Cardiac muscle cell (in vitro differentiated cells and primary cell): ENCODE measurements at places on chromosomes 6 and 20.
A peak's percentile ranks its signal among the peaks of the same experiment; 100 is the strongest.

GRCh38 chr20:45049904-45050471, 50.9 kb downstream of the KCNS1 start:
- no peak for DNase-seq

GRCh38 chr20:14888134-14888533, 550.7 kb upstream of the FLRT3 start:
- no peak for DNase-seq

GRCh38 chr6:91633374-91634111, 1046.7 kb upstream of the MAP3K7 start:
- DNase-seq: no peak

DNA sequence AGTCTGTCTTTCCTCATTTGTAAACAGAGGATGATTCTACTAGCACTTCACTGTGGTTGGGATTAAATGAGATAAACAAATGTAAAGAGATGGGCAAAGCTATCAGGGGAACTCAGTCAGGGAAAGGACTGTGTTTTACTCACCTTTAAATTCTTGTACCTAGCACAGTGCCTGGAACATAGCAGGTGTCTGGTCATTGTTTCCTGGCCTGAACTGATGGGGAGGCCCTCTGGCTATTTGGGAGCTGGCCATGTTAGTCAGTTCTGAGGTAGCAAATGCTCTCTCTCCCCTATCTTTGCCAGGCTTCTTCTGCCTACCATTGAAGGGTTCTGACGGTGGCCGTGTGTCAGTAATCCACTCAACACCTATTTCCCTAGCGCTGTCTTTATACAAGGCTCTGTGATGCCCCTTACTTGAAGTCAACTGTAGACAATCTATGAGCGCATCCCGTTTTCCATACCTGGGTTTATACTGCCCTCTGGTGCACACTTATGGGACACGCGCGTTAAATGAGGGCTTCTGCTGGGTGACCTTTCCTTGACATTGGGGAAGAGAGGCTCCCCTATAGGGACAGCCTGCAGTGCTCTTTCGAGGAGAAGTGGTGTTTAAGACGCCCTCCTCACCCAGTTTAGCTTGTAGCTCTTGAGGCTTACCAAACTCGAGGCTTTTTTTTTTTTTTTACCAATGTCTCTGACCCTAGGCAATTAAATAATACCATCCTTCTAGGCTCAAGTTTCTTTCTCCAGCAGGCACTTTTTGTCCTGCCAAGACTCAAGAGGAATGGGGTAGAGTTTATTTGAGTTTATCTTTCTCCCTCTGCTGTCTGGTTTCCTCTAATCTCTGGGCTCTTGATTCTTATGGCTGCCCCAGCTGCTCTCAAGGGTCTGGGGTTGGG, 4.0 kb upstream of the SPATS1 start:
- DNase-seq: peak; percentile 72

GRCh38 chr20:8218861-8219260, 86.8 kb downstream of the PLCB1 start:
- no peak for DNase-seq

DNA sequence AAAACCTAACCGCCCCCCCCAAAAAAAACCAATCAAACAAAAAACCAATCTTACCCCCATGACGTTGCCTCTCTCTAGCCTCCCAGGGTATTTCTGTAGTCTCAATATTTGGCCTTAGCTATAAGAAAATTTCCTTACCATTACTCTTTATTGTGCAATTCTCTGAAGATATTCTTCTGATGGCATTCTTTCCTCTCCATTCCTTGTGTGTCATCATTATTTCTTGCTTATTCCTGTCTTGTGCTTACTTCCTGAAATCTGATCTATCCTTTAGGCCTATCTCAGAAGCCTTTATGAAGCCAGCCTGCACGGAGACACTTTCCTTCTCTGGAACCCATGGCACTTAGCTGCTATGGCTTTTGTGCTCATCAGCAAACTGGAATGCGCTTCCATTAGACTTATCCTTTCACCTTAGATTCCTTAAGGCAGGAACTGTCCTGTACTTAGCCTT, 65.9 kb upstream of the DDR1 start:
- peak; percentile 88 for DNase-seq

DNA sequence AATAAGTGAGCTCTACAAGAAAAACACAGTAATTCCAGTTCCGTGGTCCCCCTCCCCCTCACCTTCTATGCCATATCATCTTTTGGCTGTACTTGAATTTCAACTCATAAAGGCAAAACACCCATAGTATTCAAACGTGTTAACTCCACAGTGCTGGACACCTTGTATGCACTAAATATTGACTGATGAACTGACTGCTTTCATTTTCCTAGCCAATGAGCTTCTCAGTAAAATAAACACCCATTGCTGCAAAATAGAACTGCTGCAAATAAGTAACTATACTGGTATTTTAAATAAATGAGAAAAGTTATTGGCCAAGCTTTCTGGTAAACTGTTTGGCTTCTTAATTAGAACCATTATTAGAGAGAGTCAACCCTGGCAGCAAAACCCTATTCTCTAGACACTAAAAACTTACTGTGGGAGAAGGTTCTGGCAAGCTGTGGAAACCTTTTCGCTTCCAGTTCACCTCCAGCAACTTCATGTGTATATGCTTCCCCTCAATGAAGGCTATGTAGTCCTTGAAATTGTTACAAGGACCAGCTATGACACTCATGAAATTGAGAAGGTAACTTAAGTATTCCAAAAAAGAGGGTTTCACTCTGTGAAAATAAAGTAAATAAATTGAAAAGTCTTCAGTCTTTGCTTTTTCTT, 86.0 kb downstream of the MBOAT1 start:
- DNase-seq: no peak

DNA sequence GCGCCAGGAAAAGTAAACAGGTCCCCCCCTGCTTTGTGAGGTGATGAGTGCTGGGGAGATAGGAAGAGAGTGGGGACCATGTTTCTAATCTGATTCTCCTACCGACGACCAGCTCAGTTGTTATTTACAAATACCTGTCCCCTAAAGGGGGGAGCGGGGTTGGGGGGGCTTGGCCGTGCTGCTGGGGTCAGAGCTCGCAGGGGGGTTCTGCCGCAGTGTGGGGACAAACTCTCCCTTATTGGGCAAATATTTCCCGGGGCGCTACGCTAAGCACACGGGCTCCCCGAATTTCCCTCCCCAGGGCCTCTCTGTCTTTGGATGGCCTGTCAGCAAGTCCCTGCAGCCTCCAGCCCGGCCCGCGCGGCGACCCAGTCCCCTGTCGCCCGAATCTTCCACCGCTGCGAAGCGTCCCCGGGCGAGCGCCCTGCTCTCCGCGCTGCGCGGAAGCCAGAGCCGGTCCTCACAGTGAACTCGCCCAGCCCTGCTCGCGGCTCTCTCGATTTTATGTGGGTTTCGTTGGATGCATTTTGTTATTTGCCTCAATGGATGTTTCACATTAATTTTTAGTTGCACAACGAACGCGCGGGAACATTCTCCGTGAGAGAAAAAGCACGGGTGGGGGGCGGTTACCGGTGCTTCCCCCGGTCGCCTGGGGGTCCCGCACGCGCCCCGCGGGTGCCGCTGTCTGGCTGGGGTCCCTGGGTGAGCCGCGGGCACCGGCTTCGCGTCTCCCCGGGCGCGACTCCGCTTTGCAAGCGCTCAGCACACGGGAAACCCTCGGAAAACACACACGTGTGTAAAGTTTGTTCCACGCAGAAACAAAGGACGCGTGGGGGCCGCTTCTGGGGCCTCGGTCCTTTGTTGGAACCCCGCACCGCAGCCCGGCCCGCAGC, 1.5 kb upstream of the STX16 start:
- no peak for DNase-seq

- DNase-seq: peak; percentile 11
These were observed 37.5 kb downstream of the MAK start for GRCh38 chr6:10800810-10801209.

GRCh38 chr6:78436335-78436734, 431.0 kb upstream of the IRAK1BP1 start:
- DNase-seq: no peak

DNA sequence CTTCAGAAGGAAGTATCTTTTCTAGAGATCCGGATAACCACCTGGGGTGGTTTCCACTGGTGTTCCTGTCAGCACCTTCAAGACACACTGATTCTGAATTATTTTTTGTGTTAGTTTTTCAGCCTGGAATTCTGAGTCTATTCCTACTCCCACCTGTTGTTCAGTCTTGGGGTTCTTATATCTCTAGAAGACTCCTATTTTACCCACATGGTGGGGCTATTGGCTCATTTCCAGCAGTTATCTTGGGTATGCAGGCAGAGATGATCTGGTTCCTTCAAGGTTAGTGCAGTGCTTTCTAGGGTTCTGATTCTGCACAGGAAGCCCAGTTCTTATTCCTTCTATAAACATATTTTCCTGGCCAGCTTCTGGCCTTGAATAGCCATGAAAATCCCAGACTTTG, 175.6 kb upstream of the PDE7B start:
- DNase-seq: peak; percentile 73

GRCh38 chr20:47360297-47361056, 4.0 kb upstream of the ZMYND8 start:
- peak; percentile 93 for DNase-seq

DNA sequence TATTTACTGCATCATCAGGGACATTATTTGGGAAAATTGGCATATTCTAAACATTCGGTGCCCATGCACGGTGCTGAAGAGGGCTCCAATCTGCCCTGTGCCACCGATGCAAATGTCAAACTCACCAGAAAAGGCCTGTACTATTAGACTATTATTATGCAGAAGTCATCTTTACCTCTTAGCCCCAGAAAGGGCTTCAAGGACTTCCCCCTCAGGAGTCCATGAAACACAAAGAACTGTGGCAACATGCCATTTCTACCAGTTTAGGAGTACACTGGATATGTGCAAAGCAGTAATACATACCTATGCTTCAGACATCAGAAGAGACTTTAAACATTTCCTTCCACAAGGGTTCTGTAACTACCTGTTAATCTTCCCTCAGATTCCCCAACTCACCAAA, 8.6 kb downstream of the DIDO1 start:
- DNase-seq: no peak

DNA sequence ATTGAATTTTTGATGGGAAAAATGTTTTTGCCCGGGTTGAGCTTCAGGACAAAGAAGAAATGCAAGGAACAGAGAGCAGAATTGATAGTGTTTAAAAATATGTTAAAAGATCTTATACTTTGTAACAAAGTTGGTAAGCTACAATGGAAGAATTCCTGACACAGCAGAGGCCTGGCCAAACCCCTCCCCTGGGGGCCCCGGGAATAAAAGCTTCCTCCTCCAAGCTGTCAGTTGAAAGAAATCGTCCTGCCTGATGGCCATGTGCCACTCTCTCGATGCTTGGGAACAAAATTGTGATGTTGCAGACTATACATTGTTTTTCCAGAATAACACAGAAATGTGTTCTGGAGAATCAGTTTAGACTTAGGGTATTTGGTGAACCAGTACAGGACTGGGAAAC, 14.2 kb upstream of the TOX2 start:
- no peak for DNase-seq

GRCh38 chr6:135811644-135812526, 39.6 kb upstream of the PDE7B start:
- no peak for DNase-seq

DNA sequence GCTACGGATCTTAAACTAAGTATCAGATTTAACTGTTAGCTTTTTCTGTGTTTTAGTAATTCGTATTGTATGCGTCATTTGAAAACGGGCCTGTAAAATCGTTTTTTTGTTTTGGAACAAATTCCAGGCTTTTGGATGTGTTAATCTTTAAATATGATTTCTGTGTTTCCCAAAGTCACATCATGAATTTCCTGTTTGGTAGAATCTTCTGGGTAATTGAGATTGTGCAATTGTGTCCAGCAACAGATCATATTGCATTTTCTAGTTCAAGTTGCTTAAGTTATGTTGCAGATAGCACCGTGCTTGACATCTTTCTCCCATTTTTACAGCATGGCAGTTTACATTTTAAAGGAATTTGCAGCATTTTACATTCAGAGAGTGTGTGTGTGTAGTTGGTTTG, 1.9 kb downstream of the MAPK14 start:
- DNase-seq: no peak

DNA sequence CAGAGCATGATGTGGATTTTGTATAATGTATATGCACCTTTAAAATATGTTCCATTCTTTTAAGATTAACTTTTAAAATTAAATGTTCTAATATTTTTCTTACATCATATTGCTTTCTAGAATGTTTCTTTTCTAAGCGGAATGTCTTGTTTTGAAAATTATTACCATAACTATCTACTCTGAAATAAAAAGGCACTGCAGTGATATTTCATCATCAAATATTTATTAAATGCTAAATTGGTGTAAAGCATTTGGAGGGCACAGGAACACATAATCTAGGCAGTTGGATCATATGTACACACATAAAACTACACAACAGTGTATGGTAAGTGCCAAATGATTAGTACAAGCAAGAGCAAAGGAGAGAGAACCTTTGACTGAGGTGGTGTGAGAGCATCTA, 13.8 kb downstream of the BICRAL start:
- DNase-seq: no peak

GRCh38 chr20:2285193-2285592, 10.6 kb upstream of the TGM3 start:
- DNase-seq: no peak

DNA sequence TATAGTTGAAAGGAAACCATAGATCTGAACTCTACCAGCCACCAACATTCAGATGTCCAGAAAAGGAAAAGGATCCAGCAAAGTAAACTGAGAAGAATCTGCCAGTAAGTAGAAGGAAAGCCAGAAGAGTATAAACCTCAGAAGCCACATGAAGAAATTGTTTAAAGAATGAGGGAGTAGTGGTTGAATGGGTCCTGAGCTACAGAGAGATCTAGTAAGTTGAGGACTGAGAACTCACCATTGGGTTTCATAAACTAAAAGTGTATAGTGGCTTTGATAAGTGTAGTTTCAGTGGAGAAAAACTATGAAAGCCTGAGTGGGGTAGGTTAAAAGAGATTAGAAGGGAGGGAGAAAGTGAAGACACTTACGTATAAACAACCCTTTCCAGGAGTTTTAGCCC, 32.0 kb upstream of the SUMO4 start:
- no peak for DNase-seq

- DNase-seq: no peak
These were observed 65.3 kb upstream of the SAMD3 start for GRCh38 chr6:130288065-130288464.

- no peak for DNase-seq
These were observed 218.3 kb upstream of the FLRT3 start for GRCh38 chr20:14555676-14556075.

DNA sequence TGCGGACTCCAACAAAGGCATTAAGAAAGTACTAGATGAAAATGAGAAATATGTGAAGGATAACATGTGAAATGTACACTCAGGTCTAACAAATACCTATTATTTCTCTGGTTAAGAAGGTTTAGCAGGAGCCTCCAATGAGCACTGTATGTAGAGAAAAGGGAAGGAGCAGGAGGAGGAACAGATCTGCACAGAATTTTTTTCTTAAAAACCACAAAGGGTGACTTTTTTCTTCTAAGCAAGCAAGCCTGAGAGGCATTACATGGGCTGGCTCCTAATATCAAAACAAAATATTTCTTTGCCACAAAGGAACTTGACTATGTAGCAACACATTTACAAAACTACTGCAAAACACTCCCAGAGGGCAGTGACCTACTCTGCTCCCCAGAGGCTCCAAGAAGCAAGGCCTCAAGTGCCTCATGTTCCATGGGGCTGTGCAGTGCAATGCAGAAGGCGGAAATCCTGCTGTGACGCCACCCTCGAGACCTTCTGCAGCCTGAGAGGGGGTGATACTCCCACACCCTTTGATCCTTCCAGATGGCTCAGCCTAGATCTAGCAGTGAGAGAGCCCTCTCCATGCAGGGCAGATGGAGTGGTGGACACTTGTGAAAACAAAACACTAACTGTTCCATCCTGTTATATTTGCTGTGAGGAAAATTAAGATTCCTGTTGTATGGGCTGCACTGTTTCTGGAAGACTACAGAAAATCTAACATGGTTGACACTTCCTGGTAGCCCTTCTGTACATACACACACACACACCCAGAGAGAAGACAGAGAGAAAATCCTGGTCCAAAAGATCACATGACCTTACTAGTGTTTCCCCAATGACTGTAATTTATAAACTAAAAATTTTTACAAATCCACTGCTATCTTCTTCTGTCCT, 36.0 kb upstream of the SMIM29 start:
- no peak for DNase-seq
